ENCODE measurements at places on chromosomes 2 and 18.
A peak's percentile ranks its signal among the peaks of the same experiment; 100 is the strongest.

DNA sequence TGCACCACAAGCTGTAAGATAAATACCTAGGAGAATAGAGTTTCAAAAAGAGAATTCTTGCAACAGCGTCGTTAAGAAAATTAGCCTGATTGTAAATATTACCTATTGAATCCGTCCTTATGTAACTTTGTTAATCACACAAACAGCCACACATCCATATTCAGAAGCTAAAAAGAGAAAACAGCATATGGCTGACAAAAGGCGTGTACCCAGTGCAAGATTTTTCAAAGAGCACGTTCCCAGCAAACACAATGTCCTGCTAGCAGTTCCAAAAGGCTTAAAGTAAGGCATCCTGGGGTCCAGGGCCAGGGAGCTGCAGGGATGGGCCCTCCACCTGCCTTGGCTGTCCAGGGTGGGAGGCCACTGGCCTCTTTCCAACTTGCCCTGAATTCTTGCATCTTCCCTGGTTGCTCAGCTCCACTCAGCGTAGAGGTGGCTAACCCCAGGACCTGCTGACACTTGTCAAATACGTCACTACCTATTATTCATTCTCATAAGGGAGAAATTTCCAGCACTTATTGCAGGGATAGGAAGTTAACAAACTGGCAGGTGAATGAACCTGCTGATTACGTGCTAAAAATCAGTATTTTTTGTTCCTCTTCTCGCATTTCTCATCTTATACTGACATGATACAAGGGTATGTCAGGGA, 102.1 kb upstream of the NEDD4L start:
- DNase-seq: no peak

DNA sequence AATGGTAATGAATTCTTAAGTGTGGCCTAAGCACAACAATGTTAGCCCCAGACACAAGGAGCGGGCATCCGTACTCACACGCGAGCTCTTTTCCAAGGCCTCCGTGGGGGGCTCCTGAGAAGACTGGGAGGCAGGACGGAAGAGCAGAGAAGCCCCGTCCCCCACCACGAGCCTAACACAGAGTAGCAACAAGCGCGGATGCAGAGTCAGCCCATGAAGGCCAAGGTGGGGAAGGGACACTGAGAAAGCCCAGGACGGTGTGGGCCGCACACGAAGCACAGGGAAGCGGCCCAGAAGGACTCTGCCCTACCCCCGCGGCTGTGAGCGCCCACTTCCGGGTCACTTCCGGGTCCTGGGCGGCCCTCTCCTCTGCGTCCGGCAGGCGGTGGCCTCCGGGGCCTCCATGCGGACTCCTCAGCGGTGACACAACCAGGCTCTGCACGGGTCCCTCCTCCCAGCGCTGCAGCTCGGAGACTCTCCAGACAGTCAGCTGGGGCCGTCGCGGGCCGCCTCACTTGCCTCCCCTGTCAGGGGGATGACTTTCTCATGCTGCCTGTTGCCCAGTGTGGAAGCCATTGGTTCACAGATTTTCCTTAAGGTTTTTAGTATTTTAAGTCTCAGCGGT, 151.5 kb downstream of the MTCL1 start:
- DNase-seq: no peak

DNA sequence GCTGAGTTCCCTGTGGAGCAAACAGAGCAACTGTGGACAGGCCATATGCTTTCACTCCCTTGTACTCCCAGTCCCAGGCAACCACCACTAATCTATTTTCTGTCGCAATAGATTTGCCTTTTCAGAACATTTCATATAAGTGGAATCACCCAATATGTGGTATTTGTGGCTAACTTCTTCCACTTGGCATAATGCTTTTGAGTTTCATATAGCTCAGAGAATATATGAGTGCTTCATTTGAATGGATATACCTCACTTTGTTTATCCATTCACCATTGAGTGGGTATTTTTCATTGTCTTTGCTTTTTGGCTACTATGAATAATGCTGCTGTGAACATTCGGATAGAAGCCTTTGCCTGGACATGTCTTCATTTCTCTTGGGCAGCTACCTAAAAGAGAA, 151.9 kb downstream of the CERS6 start:
- peak; percentile 40 for DNase-seq

DNA sequence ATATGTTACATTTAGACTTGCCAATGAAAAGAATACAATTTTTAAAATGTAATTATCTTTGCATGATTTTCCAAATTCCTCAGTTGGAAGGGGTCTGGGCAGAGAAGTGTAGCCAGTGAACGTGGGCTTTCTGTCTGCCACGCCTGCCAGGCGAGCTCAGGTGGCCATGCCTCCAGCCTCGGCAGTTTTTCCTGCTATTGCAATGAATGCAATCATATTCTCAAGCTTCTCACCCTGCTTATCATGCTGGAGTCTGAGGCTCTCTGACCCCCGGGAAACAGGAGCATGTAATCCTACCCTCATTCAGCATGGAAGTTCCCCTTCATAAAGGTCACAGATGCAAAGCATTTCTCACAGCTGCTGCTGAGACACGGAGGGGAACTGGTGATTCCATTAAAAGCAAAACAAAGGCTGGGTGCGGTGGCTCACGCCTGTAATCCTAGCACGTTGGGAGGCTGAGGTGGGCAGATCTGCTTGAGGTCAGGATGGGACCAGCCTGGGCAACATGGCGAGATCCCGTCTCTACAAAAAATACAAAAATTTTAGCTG, 154.8 kb downstream of the MBP start:
- DNase-seq: no peak

DNA sequence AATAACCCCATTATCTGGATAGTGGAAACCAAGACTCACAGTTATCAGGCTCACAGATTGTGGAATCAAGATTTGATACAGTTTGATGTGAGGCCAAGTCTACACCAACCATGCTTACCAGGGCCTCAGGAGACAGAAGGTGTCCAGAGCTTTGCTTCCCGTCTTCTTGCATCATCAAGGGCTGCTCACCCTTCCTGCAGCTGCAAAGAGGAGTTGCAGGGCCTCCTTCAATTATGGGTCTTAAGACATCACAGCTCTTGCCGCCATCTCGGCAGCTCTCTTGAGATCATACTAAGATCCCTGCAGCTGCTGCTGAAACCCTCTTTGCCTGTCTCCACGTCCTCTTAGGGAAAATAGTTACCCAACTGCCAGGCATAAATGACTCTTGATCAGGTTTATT, 176.0 kb downstream of the MGAT5 start:
- no peak for DNase-seq

DNA sequence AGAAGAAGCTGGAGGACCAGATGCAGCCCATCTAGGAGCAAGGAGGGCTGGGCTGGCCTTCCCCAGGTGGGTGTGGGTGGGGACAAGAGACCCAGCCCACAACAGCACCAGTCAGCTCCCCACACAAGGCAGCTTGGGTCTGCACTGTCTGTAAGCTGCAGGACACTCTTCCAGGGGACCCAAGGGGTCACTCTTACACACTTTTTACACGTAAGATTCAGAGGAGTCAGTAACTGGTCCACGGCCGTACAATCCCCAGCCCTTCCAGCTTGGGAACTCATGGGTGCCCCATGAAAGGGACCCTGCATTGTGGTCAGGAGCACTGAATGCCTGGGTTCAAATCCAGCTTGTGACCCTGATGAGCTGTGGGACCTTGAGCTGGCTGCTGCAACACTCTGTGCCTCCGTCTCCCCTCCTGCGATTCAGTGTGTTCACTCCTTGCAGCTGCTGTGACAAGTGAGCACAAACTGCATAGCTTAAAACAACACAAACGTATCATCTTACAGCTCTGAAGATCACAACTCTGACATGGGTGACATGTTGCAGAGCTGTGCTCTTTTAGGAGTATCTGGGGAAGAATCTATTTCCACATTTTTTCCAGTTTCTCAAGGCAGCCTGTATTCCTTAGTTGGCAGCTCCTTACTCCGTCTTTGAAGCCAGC, 11.1 kb upstream of the SLC66A3 start:
- no peak for DNase-seq

GRCh38 chr18:7824970-7825369, 257.9 kb downstream of the PTPRM start:
- DNase-seq: no peak

DNA sequence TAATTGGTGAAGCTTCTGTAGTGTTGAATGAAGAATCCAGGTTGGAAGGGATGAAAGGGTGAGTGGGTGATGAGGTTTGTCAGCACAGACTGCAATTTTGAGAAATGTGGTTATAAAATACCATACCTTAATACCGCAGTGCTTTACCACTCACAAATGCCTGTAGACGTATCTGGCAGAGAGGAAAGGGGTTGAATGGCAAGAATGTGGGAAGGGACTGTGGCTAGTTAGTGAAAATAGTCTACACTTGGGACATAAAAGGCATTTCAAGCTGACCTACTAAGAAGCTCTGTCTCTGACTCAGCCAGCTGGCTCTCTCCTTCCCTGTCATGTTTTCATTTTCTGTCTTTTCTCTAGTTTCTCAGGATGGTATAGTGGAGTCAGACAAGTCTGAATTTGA, 25.1 kb downstream of the CDK15 start:
- peak; percentile 96 for DNase-seq

GRCh38 chr2:190553254-190553653, 18.7 kb upstream of the NEMP2 start:
- DNase-seq: no peak

- DNase-seq: no peak
These were observed 33.5 kb downstream of the LRP2 start for GRCh38 chr2:169328785-169329184.

GRCh38 chr2:7031547-7032245, 114.5 kb downstream of the RNF144A start:
- DNase-seq: peak; percentile 18

GRCh38 chr18:58806826-58807714, 57.6 kb upstream of the ZNF532 start:
- no peak for DNase-seq

DNA sequence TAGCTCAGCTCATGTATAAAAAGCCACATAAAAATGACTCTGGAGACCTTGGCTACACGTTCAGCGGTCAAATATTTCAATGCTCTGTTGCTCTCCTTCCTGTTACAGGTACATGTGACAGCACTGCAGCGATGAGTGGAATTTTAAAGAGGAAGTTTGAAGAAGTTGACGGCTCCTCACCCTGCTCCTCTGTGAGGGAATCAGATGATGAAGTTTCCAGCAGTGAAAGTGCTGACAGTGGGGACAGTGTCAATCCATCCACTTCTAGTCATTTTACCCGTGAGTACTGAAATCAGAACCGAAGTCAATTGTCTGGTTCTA, 125.4 kb downstream of the CSRNP3 start:
- no peak for DNase-seq

GRCh38 chr18:9715088-9715343, 6.9 kb downstream of the RAB31 start:
- no peak for DNase-seq

GRCh38 chr18:8945514-8945913, 157.0 kb upstream of the NDUFV2 start:
- no peak for DNase-seq

DNA sequence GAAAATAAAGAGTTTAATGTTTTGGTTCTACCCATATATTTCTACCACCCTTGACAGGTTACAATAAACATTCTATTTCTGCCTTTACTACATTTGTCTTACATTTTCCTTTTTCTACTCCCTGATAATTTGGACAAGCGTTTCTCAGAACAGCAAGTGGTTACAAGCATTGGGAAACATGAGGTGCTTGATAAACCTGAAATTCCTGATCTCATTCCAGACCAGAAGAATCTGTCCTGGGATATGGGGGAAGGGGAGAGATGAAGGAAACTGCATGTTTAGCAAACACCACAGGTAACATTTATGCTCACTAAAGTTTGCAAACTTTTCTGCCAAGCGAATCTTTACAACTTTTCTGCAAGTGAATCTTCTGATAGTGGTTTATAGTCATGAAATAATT, 28.3 kb upstream of the DSC1 start:
- DNase-seq: no peak

- no peak for DNase-seq
These were observed 205.8 kb upstream of the NCKAP5 start for GRCh38 chr2:133773854-133774653.

DNA sequence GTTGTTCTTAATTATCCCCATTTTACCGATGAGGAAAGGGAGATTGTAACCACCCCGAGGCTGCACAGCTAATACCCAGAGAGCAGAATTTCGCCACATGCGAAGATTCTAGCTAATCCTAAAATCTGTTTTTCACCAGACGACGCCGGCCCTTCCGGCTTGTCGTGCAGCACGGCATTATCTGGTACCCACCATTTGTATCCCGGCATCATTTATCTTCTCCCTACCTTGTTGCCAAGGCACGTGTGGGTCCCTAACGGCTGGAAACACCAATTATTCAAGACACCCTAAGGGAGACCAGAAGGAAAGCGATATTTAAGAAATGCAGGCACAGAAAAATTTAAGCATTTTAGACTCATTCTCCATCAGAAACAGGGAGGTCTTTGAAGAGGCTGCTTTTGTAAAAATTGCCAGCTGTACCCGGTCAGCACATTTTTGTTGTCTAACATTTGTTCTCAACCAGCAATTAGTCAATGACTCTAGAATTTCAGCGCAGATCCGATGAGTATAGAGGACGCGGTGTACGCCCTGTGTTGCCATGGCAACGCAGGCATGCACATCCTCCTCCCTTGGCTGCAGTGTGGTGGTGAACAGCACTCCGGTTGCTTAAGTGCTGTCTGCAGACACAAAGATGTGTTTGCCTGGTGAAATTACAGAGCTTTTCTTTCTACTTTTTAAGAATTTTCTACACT, 111.6 kb downstream of the AGAP1 start:
- peak; percentile 94 for DNase-seq
